Muscle of leg (tissue), 16 donors: ENCODE measurements at places on chromosomes 3 and 15. TPM values are rescaled to one million over a fixed set of nuclear protein-coding genes. Genes with fewer than 3 reads are reported as not detected.

CMTM7 gene
- 18.8 TPM for polyA plus RNA-seq

GJD2 gene
- polyA plus RNA-seq: 3.8 TPM

CCR9 gene
- not detected for polyA plus RNA-seq

RETNLB gene
- polyA plus RNA-seq: not detected

MAGI1 gene
- 12.0 TPM for polyA plus RNA-seq

TAMM41 gene
- polyA plus RNA-seq: 10.9 TPM

SUSD5 gene
- polyA plus RNA-seq: 2.0 TPM

ZNF660 gene
- polyA plus RNA-seq: 3.4 TPM

NR2F2 gene
- 71.4 TPM for polyA plus RNA-seq

OR5H15 gene
- not detected for polyA plus RNA-seq

SLC28A2 gene
- 0.13 TPM for polyA plus RNA-seq

KLHL40 gene
- polyA plus RNA-seq: 176 TPM

MESP2 gene
- 0.14 TPM for polyA plus RNA-seq

SNTN gene
- polyA plus RNA-seq: not detected

RNF7 gene
- 100 TPM for polyA plus RNA-seq

ZNF609 gene
- polyA plus RNA-seq: 16.9 TPM

NRROS gene
- 6.1 TPM for polyA plus RNA-seq

HGD gene
- 1.1 TPM for polyA plus RNA-seq

MNS1 gene
- polyA plus RNA-seq: 7.1 TPM

FBXO40 gene
- 2.0 TPM for polyA plus RNA-seq

CPA3 gene
- polyA plus RNA-seq: 1.3 TPM

ILDR1 gene
- 0.22 TPM for polyA plus RNA-seq

DZIP3 gene
- polyA plus RNA-seq: 15.8 TPM

CATSPER2 gene
- polyA plus RNA-seq: 4.1 TPM

SEMA5B gene
- 14.3 TPM for polyA plus RNA-seq

SI gene
- polyA plus RNA-seq: 0.10 TPM

GPR62 gene
- 0.50 TPM for polyA plus RNA-seq

SKOR1 gene
- 0.65 TPM for polyA plus RNA-seq

CFAP44 gene
- polyA plus RNA-seq: 5.0 TPM

REC114 gene
- not detected for polyA plus RNA-seq

PYDC2 gene
- polyA plus RNA-seq: not detected

OCA2 gene
- 3.7 TPM for polyA plus RNA-seq

GATM gene
- polyA plus RNA-seq: 258 TPM

TLR9 gene
- 0.14 TPM for polyA plus RNA-seq
